ENCODE measurements at places on chromosomes 3 and 15. TPM values are rescaled to one million over a fixed set of nuclear protein-coding genes. Genes with fewer than 3 reads are reported as not detected.

- DNase-seq, result no peak
These were observed 77.0 kb downstream of the KLF13 start for GRCh38 chr15:31403606-31404005.

DNA sequence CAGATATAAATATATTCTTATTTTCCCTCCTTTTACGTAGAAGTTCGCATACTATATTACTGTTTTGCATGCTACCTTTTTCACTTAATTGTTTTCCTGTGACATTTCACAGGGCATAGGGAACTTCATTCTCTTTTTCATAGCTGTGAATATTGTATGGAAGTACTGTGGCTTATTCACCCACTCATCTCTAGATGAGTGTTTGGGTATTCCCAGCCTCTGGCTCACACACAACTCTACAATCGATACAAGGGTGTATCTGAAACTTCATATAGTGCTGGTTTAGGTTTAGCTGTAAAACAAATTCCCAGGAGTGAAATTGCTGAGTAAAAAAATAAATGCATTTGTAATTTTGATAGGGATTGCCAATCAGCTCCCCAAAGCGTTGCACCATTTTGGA lies 55.3 kb upstream of the MAGI1 start:
- DNase-seq, result no peak

- DNase-seq, result no peak
These were observed 371.7 kb downstream of the ZBTB20 start for GRCh38 chr3:114775395-114775794.

DNA sequence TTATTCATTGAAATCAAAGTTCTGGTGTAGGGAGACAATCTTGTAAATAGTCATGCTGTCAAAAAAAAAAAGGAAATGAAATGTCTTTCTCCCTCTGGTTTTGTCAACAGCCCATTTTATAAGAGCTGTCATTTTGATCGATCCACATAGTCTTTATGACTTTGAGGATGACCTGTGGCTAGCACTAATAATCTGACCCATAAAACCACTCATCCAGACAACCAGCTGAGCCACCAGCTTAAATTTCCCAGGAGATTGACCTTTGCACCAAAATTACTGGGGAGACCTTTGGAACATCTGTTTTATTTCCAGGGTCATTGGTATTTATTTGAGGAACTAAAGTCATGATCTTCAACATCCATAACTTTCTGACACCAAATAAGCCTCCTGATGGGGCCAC lies 98.5 kb upstream of the MME start:
- DNase-seq, result no peak

GRCh38 chr3:121651684-121652083 lies 9.0 kb downstream of the HCLS1 start:
- DNase-seq, result no peak

GRCh38 chr15:68997930-68998777 lies 16.3 kb upstream of the NOX5 start:
- no peak for DNase-seq

DNA sequence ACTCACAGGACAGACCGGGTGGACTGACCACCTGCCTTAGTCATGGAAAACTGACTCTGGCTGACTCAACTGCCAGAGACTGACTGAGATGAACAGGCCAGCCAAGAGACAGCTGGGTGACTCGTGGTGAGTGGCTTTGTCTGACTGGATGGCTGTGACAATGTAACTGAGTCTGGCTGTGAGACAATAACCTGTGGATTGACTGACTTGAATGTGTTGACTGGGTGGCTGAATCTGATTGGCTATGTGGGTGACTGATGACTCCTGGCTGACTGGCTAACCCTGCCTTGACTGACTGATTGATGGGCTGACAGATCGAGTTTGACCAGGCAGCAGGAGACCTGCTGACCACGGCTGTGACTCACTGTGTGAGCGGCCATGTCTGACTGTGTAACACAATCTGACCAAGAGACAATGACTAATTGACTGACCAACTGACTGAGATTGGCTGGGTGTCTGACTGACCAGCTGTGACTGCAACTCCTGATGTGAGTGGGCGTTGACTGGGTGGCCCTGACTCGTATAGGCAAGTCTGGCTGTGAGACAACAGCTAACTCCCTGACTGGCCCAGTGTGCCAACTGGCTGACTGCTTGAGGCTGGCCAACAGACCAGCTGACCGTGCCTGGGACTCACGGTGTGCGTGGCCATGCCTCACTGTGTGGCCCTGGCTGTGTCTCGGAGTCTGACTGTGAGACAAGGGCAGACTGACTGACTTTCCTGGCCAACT lies 509.1 kb downstream of the SHQ1 start:
- no peak for DNase-seq

DNA sequence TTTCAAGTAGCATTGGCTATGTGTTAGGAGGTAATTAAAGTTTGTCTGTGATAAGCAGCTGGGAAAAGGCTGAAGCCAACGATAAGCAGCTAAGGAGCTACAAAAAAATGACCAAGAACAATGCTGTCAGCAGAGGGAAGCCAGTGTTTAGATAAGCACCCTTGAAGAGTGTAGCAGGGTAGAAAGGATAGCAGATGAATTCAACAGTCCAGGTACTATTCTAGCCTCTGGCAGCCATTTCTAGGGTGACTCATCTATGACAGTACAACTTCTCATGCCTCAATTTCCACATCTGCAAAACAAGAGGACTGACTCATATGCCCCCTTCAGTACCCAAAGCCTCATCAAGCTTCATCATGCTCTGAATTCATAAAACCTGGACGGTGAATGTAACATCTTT lies 617.6 kb upstream of the UBE2E2 start:
- DNase-seq, result no peak

DNA sequence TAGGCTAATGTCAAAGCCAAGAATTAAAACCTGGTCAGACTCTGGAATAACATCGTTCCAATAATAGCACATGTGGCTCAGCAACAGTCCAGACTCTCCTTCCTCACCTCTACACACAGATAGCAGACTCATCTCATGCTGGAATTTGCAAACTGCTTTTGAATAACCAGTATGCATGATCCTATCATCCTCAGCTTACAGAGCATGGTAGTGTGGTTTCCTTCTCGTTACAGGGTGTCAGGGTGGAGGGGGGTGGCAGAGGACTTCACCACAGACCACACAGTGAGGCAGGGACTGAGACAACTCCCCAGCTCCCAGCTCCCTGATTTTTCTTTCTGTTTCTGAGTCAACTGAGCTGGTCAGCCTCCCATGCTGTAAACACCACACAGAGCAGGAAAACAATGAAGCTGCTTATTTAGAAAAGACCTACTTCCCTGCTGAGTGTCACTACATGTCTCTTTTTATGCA lies 101.6 kb downstream of the RPL22L1 start:
- DNase-seq, result no peak

- DNase-seq, result no peak
These were observed 55.4 kb downstream of the SETD2 start for GRCh38 chr3:47108546-47108945.

GRCh38 chr3:55721716-55722484 lies 234.8 kb upstream of the WNT5A start:
- DNase-seq, result peak; percentile 29

GRCh38 chr3:139292711-139293664 lies 50.8 kb upstream of the MRPS22 start:
- peak; percentile 2 for DNase-seq

DNA sequence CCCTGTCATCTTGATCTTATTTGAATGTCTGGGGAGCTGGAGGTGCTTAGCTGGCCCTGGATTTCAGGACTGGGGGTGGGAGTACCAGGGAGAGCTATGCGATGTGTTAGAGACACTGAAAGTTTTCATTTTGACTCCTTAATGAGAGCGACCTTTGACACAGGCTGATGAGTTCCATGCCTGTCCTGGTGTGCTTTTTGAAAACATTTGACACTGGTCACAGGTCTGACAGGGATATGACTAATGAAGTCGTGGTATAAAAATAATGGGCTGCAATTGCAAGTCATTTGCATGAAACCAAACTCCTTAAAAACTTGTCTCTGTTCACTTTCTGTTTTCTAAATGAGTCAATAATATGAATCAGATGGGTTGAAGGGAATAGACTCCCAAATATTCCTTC lies 81.9 kb downstream of the MECOM start:
- DNase-seq, result no peak

- no peak for DNase-seq
These were observed 967.8 kb upstream of the CFAP20DC start for GRCh38 chr3:60017631-60018030.

- no peak for DNase-seq
These were observed 10.7 kb upstream of the CNTN6 start for GRCh38 chr3:1082108-1082507.

GRCh38 chr15:75723171-75723846 lies 10.7 kb upstream of the CSPG4 start:
- no peak for DNase-seq

GRCh38 chr3:136990826-136991225 lies 33.0 kb downstream of the IL20RB start:
- DNase-seq, result no peak

- no peak for DNase-seq
These were observed 1044.7 kb downstream of the IGSF11 start for GRCh38 chr3:117989982-117990381.

DNA sequence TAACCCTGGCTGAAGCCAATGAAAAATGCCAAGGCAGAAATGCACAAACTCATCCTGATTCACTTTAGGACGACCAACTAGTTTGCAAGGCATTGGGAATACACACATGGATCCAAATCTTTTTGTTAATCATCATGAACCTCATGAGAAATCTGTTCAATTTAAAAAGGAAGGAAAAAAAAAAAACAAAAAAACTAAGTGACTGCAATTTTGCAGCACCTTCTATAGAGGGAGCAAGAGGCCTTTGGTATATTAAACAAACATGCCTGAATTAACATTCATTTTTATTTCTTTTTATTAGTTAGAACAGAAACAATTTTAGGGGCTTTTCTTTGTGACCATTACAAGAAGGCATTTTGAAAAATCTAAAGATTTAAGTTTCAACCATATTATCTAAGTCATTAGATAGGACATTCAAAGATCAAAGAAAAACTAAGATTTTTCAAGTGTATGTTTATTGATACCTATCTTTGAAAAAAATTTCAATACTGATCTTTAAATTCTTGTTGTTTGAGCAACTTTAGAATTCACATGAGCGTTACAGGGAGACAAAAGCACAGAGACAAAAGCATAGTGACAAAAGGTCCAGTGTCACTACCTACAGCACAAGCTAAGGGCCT lies 182.4 kb downstream of the CBLB start:
- DNase-seq, result no peak

DNA sequence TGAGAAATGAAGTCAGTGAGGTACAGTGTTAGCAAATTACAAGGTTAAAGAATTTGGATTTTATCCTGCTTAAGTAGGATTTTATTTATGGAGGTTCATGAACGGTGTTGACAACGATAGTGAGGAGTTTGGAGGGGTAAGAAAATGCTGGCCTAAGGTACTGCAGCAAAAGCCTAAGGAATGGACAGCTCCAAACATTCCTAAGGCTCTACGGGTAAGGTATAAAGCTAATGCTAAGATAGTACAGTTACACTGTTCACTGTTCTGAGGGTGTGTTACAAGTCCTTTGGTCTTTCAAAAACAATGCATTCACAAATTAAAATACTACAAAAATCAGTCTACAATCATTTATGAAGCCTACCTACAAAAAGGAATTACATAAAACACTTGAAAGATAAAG lies 7.3 kb downstream of the MTMR10 start:
- DNase-seq, result no peak

- no peak for DNase-seq
These were observed 2.2 kb upstream of the ULK3 start for GRCh38 chr15:74845208-74845568.

DNA sequence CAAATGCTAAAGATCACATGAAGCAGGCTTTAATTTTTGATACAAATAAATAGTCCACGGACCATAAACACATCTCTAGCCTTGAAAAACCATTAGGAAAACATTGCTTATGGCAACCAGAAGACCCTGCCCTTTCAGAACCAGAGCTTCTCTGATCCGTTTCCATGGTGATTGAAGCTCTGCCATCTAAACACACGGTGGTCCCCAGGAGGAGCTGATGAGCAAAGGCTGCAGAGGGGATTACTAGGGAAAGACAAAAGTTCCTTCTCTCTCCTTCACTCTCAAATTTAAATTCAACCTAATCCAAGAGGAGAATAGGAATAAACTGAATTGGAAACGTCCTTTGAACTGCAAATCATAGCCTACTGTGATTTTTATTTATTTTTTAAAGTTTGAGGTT lies 122.0 kb upstream of the ATP10A start:
- DNase-seq, result no peak

- no peak for DNase-seq
These were observed 1237.3 kb downstream of the ROBO2 start for GRCh38 chr3:78277220-78277619.

DNA sequence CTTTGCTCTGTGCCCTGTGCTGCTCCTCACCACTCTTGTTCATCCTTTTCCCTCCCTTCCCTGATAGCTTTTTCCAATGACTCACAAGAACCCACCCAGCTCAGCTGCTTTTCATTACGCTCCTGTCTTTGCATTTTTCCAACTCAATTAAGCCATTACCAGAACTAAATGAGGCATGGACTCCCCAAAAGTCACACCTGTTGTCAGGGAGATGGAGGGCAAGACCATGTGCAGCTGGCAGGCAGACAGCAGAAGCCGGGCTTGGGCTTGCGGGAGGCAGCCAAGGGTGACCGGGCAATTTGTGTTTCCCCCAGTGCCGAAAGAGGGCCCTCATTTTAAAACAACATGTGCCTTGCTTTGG lies 64.3 kb downstream of the CASR start:
- no peak for DNase-seq

GRCh38 chr3:49940667-49941249 lies 808 bp downstream of the RBM6 start:
- DNase-seq, result no peak

DNA sequence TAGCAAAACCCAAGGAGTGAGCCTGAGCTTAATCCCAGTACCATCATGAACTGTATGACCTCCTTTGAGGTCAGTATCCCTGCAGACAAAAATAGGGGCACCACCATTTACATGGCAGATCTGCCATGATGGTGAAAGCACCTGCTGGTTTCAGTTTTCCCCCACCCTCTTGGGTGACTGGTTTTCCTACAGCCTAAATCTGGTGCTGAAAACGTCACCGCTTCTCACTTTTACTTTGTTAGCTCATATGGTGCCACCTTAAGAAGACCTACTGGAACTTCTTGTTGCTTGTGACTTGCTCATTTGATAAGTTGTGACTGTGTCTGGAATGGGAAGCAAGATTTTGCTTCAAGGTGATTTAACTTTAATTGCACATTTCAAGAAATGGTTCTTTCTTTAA lies 5.1 kb downstream of the PPP1R2 start:
- DNase-seq, result no peak

GRCh38 chr15:63291507-63291906 lies 14.1 kb downstream of the APH1B start:
- DNase-seq, result peak; percentile 41

- DNase-seq, result no peak
These were observed 996.4 kb upstream of the CFAP20DC start for GRCh38 chr3:60046210-60046609.

GRCh38 chr3:184604039-184604601 lies 42.5 kb downstream of the EPHB3 start:
- DNase-seq, result peak; percentile 31

- no peak for DNase-seq
These were observed 426.1 kb downstream of the EDEM1 start for GRCh38 chr3:5613599-5613998.

GLDN gene
- total RNA-seq, result 14.4 TPM

SPRED1 gene
- 57.2 TPM for total RNA-seq

POTEB gene
- not detected for total RNA-seq

SERPINI1 gene
- total RNA-seq, result 14.6 TPM

UBAP1L gene
- total RNA-seq, result 2.2 TPM

SPATA12 gene
- total RNA-seq, result 0.10 TPM

GOLGA6L10 gene
- 3.3 TPM for total RNA-seq

ZNF502 gene
- 6.8 TPM for total RNA-seq

NMNAT3 gene
- 6.7 TPM for total RNA-seq
